ENCODE measurements at places on chromosomes 13 and 19.

DNA sequence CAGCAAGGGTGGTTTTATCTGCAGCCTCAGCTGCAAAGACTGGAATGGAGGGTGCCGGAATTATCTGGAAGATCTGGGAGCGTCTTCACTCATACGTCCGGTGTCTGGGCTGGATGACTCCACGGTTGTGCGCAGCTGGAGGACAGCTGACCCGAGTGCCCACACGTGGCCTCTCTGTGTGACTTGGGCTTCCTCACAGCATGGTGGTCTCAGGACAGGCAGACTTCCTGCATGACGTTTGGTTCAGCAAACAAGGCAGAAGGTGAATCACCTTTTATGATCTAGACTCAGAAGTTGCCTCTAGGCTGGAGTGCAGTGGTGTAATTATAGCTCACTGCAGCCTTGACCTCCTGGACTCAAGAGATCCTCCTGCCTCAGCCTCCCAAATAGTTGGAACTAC is 33.2 kb downstream of the CACNG6 start:
- no peak for DNase-seq
- H3K36me3 ChIP-seq: no peaks in the 10 kb centered on the region
- peaks cover 6% of the 10 kb centered on the region for H3K4me1 ChIP-seq
- H3K27ac ChIP-seq: no peak overlapping the region

GRCh38 chr19:40190891-40191835 is at the start of gene MAP3K10:
TSS of gene MAP3K10 (plus strand) at chr19:40191426. CDS start at chr19:40192032, 606 bp downstream.
- peak within 1 kb of the TSS; percentile 89 for H3K27ac ChIP-seq
- peaks cover 31% of the 10 kb centered on the region for H3K4me1 ChIP-seq
- H3K4me3 ChIP-seq: peak within 1 kb of the TSS; percentile 98
- peak; percentile 85 for DNase-seq

- no peaks in the 10 kb centered on the region for H3K36me3 ChIP-seq
- no peaks in the 10 kb centered on the region for H3K4me1 ChIP-seq
- DNase-seq: no peak
- H3K27ac ChIP-seq: no peak overlapping the region
- no peak overlapping the region for H3K4me3 ChIP-seq
- H3K27me3 ChIP-seq: no peaks in the 10 kb centered on the region
Measured at GRCh38 chr13:68987585-68987984, 1120.0 kb upstream of the ATXN8OS start.

GRCh38 chr19:811506-812048 is 10.2 kb downstream of the PLPPR3 start:
- no peaks in the 10 kb centered on the region for H3K27me3 ChIP-seq
- H3K4me1 ChIP-seq: peaks cover 5% of the 10 kb centered on the region
- H3K27ac ChIP-seq: no peak overlapping the region
- no peak for DNase-seq

- no peaks in the 10 kb centered on the region for H3K4me1 ChIP-seq
- no peaks in the 10 kb centered on the region for H3K27me3 ChIP-seq
- H3K36me3 ChIP-seq: peaks cover 20% of the 10 kb centered on the region
- no peak for DNase-seq
Measured at GRCh38 chr13:21372530-21372929, 86.6 kb downstream of the ZDHHC20 start.
